ENCODE measurements at places on chromosomes 11 and 22. TPM values are rescaled to one million over a fixed set of nuclear protein-coding genes. Genes with fewer than 3 reads are reported as not detected.
A peak's percentile ranks its signal among the peaks of the same experiment; 100 is the strongest.

- no peak for DNase-seq
Measured at GRCh38 chr11:293852-294661, 5.1 kb downstream of the PGGHG start.

GRCh38 chr11:27907530-27907929 is 200.4 kb downstream of the KIF18A start:
- no peak for DNase-seq

- DNase-seq = no peak
Measured at GRCh38 chr11:69442012-69442806, 39.3 kb upstream of the LINC01488 start.

DNA sequence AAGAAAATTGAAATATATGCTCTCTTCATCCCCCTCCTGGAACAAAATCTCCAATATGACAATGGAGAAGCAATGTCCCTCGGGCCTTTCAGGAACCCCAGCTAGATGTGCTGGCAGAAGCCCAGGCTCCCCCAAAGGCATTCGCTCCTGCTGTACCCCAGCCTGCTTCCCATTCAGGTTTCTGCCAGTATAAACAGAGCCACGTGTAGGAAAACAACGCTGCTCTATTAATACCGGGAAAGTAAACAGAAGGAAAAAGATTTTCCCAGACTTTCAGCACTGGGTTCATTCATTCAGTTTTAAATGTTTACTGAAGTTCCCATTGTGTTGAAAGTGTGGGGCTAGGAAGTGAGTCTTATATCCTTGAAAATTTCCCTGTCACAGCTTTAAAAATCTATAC is 147.1 kb downstream of the CADM1 start:
- DNase-seq = no peak

DNA sequence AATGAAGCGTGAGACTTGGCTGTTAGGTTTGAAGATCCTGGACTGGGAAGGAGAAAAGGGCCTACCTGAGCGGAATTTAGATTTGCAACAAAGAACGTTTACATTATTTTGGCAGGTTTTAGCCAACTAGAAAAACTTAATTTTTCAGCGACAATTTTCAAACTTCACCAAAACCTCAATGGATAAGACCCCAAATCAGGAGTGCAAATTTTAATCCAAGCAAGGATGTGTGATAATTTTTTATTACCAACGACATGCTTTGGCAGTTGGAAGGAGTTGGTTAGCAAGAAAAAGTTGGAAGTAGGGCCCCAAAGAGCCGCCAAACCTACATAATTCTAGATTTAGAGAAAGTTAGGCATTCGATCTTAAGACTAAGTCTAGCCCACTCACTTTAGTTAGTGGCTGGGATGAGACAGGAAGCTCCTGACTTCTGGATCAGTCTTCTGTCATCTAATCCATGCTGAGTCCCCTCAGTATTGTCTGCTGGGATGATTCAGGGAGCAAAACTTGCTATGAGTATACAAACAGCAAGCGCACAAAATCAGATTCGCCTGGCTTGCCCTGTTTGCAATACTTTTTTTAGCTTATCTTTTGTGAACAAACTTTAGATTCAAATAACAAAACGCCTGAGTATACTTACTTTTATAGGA is 787 bp upstream of the RDX start:
- peak; percentile 64 for DNase-seq

- DNase-seq = no peak
Measured at GRCh38 chr22:42160830-42161696, 30.5 kb upstream of the CYP2D6 start.

Gene SDHD
- 185 TPM for polyA plus RNA-seq

Gene MUC5AC
- polyA plus RNA-seq = not detected

All from left renal cortex interstitium (tissue), 4 donors.